ENCODE measurements at places on chromosomes 6 and 20. TPM values are rescaled to one million over a fixed set of nuclear protein-coding genes. Genes with fewer than 3 reads are reported as not detected.

The ENPP5 gene
- total RNA-seq, result 10.1 TPM

The GPR6 gene
- total RNA-seq, result not detected

The CLPSL1 gene
- total RNA-seq, result not detected

The C2 gene
- 11.4 TPM for total RNA-seq

The SLC2A10 gene
- total RNA-seq, result 7.9 TPM

The LAMA5 gene
- total RNA-seq, result 85.1 TPM

The PNLDC1 gene
- 0.31 TPM for total RNA-seq

The MEI4 gene
- total RNA-seq, result 0.97 TPM

The SYNJ2 gene
- 13.4 TPM for total RNA-seq

DNA sequence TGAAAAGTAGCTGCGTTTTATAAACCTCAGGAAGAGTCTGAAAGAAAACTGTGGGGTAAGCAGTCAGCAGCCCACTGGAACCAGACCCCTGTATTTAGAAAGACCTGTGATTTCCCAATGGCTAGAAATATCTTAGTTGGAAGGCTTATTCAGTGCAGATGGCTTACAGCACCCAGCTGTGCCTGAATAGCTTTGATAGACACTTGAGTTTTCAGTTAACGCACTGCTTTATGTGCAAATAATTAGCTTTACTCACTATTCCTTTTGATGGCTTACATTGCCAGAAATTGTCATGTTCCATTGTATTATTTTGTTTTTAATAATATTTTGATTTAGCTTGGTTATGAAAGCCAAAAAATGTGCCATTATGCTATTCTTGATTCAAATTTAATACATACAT lies 465.3 kb upstream of the SYNCRIP start:
- no peak for DNase-seq

DNA sequence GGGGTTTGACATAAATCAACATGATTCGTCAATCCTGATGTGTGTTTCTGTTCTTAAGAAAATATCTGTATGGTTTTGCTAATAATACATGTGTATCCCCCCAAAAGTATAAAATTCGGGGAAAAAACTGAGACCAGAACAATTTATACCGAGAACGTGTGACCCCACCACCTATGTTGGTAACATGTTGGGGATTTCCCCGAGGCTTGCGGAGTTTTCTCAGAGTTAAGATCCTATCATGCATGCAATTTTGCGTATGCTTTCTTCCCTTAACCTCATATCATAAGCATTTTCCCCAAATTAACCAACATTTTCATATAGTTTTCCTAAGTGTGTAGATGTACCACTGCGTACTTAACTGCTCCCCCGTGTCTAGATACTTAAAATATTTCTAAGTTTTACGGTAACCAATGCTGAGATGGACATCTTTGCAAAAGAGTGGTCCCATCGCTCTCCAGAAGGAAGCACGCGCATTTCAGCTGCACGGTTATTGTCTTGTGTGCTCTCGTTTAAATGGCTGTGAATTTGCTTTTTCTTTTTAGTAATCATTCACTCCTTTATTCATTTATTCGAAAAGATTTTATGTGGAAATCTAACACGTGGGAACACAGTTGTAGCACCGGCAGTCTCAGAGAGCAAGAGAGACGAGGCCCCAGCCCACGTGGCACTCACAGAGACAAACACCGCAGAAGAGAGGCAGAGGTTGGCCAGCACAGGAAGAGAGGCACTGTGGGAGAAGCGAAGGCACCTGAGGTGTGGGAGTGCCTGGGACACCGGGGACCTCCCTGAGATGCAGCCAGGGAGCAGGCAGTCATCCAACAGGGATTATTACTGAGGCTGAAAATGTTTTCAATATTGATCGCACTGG lies 13.2 kb upstream of the IRF4 start:
- DNase-seq, result peak; percentile 37

- no peak for DNase-seq
These were observed 30.4 kb upstream of the FBXO30 start for GRCh38 chr6:145844933-145845540.

DNA sequence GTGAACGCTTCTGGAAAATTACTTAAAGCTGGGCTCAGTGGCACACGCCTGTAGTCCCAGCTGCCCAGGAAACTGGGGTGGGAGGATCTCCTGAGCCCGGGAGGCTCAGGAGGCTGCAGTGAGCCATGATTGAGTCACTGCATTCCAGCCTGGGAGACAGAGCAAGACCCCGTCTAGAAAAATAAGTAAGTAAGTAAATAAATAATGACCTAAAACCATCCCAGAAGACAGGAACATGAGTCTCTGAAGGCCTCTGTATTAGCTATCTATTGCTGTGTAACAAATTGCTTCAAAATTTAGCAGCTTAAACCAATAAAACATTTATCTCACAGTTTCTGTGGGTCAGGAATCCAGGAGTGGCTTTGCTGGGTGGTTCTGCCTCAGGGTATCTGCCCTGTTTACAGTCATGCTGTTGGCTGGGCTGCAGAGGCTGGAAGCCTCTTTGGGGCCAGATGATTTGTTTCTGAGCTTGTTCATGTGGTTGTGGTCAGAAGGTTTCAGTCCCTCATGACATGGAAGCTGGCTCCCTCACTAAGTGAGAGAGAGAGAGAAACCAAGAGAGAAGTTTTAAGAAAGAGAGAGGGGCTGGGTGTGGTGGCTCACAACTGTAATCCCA lies 48.4 kb upstream of the NCOA3 start:
- no peak for DNase-seq

- no peak for DNase-seq
These were observed 191.0 kb downstream of the IBTK start for GRCh38 chr6:82056567-82056966.

DNA sequence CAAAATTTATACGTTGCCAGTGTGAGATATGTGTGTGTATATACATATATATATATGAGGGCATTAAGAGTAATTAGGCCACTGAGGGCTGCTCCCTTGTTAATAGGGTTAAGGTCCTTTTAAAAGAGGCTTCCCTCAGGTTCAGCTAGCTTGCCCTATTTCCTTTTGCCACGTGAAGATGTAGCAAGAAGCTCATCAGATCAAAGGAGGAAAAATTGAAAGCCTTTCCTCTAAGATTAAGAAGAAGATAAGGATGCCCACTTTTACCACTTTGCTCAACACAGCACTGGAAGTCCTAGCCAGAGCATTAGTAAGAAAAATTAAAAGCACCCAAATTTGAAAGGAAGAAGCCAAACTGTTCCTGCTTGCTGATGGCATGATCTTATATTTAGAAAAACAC lies 33.2 kb upstream of the ISM1 start:
- no peak for DNase-seq

DNA sequence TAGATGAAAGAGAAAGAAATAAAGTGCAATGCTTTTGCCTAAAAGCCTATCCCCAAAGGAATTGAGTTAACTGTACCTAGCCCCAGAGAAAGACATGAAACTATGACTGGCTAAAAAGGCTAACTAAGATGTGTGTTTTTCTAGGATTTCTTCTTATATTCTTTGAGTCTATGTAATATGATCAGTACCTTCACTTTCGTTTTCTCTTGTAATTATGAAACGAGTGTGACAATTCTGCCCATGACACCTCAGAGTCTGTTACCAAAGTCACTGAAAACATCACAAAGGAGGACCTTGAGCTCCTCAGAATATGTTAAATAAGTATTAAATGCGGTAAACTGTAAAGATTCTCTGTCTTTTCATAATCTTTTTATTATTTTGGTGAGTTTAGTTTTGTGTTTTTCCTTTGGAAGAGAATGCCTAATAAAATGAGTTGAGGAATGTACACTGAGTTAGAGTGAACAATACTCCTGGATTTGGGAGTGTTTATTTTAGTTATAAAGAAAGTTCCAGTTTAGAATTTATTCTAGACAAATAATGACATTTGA lies 141.3 kb downstream of the FUT9 start:
- DNase-seq, result no peak

GRCh38 chr6:159418997-159419396 lies 249.8 kb downstream of the FNDC1 start:
- no peak for DNase-seq

GRCh38 chr20:48544402-48545339 lies 283.1 kb downstream of the PREX1 start:
- DNase-seq, result no peak

DNA sequence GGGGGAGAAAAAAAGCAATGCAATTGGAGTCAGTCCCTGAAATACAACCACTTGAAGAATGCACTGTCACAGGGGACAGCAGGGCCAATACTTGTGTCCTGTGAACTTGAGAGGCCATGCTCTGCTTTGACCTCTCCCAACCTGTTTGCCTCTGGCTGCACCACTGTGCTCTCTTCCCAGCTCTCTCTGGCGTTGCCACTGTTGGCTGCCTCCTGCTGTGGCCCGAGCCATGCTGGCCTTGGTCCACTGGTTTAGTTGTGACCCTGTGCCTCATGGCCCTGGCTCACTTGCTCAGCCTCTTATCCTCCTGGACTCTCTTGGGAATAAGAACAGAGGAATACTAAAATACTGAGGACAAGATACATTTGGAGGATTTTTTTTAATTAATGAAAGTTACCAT lies 14.5 kb upstream of the FBXO30 start:
- DNase-seq, result peak; percentile 76

DNA sequence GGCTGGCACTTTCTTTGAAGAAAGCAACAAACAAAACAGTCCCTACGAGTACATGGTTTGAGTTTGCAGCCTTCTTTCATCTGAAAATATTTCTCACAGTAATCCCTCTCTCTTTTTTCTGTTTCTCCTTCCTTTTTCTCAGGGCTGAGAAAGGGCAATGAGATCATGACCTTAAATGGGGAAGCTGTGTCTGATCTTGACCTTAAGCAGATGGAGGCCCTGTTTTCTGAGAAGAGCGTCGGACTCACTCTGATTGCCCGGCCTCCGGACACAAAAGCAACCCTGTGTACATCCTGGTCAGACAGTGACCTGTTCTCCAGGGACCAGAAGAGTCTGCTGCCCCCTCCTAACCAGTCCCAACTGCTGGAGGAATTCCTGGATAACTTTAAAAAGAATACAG lies 80.7 kb upstream of the CLDN20 start:
- DNase-seq, result no peak

DNA sequence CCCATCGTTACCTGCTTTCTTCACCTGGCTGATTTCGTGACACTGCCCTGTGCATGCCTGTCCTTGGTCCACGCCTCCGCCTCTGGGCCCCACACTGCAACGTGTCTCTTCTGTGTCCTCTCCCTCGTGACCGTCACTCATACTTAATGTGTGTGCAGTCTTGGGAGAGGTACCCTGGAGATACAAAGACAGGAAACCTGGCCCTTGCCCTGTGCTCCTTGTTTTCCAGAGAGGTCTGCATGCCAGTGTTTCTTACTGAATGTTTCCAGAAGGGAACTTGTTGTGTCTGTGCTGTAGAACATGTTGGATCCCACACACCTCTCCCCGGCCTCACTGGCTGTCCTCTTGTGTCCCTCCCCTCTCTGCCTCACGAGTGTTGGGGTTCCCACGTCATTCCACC lies 45.8 kb downstream of the SNX9 start:
- DNase-seq, result peak; percentile 62

DNA sequence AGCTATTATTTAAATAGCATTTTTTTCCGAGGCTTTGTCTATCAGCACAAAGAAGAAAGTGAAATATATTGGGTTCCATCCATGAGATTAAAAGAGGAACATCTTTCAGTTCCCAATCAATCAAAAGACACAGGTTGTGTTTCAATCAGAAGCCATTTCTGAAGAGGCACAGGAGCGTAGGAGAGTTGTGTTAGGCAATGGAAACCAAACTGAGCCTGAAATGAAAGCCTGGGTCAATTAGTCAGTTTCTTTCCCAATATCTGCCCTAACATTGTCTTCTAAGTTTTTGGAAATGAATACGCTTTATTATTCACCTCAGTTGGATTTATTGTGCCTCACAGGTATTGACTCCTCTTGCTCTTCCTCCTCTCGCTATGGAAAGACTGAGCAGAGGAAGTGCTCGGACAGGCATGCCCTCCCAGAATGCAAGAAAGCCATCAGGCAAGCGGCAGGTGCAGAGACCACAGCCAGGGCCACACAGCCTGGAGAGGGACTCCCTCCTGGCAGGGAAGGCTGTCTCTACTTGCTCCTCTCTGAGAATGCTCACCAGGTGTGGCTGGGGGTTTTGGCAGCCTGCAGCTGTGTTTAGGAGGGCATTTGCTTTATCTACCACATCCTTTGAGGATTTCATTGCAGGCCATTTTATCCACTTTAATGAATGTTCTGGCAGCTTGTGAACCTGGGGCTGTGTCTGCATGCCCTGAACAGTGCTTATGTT lies 100.8 kb upstream of the NEDD9 start:
- no peak for DNase-seq

DNA sequence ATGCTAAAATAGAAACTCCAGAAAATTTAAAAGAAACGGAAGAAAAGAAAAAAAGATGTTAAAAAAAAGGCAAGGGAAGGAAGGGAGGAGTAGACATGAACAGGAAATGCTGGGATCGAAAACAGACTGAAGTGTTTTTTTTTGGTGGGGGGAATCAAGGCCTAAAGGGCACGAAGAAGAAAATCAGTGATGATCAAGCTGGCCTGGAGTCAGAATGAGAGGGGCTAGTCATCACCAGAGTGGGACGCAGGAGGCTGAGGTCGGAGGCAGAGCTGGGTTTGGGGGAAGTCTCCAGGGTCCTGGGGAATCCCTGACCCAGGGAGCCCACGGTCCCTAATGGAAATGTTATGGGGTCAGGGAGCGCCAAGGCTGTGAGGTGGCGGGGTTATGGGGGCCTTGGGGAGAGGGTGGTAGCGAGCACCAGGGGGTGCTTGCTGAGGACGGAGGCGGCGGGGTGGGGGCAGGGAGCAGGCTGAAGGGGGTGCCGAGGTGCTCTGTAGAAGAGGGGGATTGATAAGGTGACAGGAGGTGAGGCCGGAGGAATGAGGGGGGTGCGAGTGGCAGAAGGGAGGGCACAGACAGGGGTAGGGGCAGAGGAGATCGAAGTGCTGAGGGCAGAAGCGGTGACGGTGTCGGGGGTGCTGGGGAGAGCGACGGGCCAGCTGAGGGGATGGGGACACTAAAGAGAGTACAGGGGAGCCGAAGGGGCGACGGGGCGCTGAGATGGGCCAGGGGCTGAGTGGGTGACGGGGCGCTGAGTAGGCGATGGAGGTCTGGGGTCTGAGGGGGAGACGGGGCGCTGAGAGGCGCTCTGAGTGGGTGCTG lies 684 bp downstream of the ZNFX1 start:
- DNase-seq, result peak; percentile 68

- DNase-seq, result no peak
These were observed 646 bp downstream of the HMGA1 start for GRCh38 chr6:34237316-34237721.

- no peak for DNase-seq
These were observed 1060.3 kb upstream of the CITED2 start for GRCh38 chr6:140434761-140435160.

GRCh38 chr6:82085701-82086100 lies 161.8 kb downstream of the IBTK start:
- DNase-seq, result peak; percentile 15

DNA sequence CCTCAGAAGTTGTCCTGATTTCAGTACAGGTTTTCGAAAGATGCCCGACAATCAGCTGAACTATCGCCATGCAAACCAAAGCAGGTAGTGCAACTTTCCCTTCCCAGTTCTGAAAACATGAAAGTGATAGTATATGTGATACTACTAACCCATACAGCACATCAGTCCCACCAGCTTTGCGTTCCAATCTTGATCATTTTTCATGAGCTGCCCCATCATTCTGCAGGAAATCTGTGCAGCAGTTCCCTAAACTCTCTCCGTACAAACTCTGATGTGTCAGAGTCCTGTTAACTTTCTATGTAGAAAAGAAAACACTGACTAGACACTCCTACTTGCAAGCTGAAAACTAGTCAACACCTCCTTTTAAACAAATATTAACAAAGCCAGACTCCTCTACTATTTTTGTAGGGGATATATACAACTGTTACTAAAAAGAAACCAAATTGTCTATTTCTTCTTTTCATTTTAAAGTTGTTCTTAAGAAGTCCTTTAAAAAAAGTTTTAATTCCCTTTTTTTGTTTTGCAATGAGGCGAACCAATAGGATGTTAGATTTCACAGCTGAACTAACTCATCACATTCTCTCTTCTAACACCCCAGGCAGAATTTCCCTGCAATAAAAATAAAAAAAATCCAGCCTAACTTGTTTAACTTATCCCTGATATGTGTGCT lies 99.6 kb upstream of the DST start:
- no peak for DNase-seq
